ENCODE measurements at places on chromosomes 1 and 21.
A peak's percentile ranks its signal among the peaks of the same experiment; 100 is the strongest.

DNA sequence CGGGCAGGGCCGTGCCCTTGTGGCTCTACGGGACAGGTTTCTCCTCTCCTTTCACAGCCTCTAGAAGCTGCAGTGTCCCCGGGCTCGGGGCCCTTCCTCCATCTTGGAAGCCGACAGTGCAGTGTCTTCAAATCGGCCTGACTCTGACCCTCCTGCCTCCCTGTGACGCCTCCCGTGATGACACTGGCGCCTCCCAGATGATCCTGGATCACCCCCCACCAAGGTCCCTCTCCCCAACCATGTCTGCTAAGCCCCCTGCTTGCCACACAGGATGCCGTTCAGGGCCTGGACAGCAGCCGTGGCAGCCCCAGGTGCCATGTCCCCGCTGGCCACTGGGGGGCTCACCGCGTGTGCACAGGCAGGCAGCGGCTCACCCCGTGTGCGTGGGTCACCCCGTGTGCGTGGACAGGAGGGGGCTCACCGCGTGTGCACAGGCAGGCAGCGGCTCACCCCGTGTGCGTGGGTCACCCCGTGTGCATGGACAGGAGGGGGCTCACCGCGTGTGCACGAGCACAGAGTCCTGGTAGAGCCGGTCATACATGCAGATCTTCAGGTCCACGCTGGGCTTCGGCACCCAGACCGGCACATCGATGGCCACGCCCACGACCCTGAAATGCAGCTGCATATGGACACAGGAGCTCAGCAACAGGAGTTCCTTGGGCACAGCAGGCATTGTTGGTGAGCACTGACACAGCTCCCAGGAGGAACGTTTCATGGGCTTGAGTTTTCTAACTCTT, 24.9 kb upstream of the TMEM52 start:
- H3K36me3 ChIP-seq, result no peaks in the 10 kb centered on the region
- H3K4me3 ChIP-seq, result peak overlapping the region; percentile 54
- H3K27me3 ChIP-seq, result peaks cover 3% of the 10 kb centered on the region
- peak; percentile 79 for DNase-seq
- H3K27ac ChIP-seq, result no peak overlapping the region
- peaks cover 4% of the 10 kb centered on the region for H3K4me1 ChIP-seq

DNA sequence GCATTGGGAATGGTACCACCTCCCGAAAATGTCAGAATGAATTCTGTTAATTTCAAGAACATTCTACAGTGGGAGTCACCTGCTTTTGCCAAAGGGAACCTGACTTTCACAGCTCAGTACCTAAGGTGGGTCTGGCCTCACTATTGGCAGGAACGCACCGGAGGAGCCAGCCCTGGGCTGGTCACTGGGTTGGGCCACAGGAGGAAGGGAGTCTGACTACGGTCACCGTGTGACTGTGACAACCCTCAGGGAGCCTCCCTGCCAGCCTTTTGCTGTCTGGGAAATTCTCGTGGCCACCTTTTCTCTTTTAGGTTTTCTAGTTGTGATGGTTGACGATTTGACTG, 2.2 kb downstream of the IL10RB start:
- no peaks in the 10 kb centered on the region for H3K27me3 ChIP-seq
- H3K27ac ChIP-seq, result peak overlapping the region; percentile 18
- peaks cover 23% of the 10 kb centered on the region for H3K4me1 ChIP-seq
- no peak for DNase-seq
- H3K36me3 ChIP-seq, result peaks cover 24% of the 10 kb centered on the region
- H3K4me3 ChIP-seq, result peak overlapping the region; percentile 92

DNA sequence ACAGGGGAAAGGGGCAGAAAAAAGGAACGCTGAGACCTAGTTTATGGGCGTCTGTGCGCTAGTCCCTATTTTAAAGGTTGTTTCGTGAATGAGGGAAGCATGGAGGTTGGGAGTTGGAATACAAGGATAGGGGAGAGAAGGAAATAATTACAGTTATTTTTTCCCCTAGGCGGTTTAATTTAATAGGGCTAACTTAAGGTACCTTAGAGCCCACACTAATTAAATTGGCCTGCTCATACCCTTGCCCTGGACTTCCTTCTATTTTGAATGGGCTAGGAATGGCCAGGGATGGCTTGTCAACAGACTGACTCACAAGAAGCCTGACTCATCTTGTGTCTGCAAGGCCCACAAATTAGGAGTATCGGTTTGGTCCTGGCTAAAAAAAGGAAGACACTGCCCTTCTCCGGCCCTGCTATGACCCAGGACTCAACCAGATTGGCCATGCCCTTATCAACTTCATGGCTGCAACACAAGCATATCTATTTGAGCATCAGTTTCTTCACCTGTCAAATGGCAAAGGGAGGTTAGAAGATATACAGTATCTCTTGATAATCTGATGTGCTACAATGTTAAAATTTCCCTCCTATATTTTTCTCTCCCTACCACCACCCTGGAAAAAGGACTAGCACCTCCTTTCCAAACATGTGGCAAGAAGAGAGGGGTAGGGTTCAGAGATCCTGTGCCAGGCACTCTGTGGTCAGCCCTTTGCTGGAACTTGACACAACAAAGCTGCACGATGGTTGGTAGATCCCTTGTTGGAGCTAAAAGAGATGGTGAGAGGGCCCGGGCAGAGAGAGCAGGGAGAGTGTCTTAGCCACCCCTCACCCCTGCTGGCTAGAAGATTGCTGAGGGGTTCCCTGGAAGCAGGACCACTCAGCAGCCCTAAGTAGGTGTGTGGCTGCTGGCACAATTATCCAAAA, 2.2 kb upstream of the SSBP3 start:
- no peaks in the 10 kb centered on the region for H3K27me3 ChIP-seq
- peak overlapping the region; percentile 96 for H3K4me3 ChIP-seq
- DNase-seq, result no peak

DNA sequence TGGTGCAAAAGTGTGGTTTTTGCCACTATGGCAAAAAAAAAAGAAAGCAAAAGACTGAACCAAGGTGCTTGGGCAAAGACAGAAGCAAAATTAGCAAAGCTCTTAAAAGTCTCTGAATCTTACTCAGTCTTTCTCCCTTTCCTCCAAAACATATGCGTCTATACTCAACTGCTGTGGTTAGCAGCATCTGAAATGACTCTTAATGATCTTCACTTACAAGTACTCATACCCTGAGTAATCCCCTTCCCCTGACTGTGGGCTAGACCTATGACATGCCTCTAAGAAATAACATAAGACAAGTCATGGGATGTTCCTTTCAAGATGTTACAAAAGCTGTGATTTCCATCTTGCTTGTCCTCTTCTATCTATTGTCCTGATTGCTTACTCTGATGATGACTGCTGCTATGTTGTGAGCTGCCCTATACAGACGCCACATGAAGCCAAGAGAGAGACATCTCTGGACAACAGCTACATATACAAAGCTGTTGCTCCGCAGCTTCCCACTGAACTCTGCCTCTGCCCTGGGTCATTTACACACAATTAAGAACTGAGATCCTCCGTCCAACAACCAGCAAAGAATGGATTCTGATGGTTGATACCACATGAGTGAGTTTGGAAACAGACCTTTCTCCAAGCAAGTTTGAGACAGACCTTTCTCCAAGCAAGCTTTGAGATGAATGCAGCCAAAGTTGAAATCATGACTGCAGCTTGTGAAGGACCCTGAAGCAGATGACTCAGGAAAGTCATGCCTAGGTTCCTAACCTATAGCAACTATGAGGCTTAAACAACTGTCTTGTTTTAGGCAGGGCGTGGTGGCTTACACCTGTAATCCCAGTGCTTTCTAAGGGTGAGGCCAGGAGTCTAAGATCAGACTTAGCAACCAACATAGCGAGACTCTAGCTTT, 55.2 kb downstream of the PUM1 start:
- no peak for DNase-seq
- no peaks in the 10 kb centered on the region for H3K27me3 ChIP-seq
- H3K36me3 ChIP-seq, result peaks cover 21% of the 10 kb centered on the region
- peaks cover 42% of the 10 kb centered on the region for H3K4me1 ChIP-seq

DNA sequence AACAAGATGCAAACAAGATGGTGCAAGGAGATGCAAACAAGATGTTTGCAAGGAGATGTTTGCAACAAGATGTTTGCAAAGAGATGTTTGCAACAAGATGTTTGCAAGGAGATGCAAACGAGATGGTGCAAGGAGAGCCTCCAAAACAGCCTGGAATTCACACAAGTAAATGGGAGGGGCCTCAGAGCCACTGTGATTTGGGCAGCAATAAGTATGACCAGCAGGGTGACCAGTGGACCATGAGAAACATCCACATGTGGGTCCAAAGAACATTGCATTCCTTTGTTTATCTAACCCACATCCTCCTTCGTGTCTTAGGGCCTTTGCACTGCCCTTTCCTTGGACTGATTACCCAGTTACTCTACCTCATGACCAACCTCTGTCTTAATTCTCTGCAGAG, 162.9 kb downstream of the PLPP3 start:
- H3K4me1 ChIP-seq, result peaks cover 42% of the 10 kb centered on the region
- H3K27me3 ChIP-seq, result no peaks in the 10 kb centered on the region
- DNase-seq, result no peak
- H3K27ac ChIP-seq, result no peak overlapping the region
- H3K36me3 ChIP-seq, result no peaks in the 10 kb centered on the region

- H3K27ac ChIP-seq, result peak overlapping the region; percentile 83
- H3K27me3 ChIP-seq, result no peaks in the 10 kb centered on the region
- DNase-seq, result no peak
- peak overlapping the region; percentile 79 for H3K4me3 ChIP-seq
- peaks cover 15% of the 10 kb centered on the region for H3K4me1 ChIP-seq
Observed at GRCh38 chr1:1304331-1305299, 3.1 kb downstream of the ACAP3 start.

GRCh38 chr1:222187566-222188332, 360.2 kb downstream of the HHIPL2 start:
- peaks cover 10% of the 10 kb centered on the region for H3K27me3 ChIP-seq
- H3K36me3 ChIP-seq, result no peaks in the 10 kb centered on the region
- H3K27ac ChIP-seq, result no peak overlapping the region
- H3K4me1 ChIP-seq, result no peaks in the 10 kb centered on the region
- no peak overlapping the region for H3K4me3 ChIP-seq

GRCh38 chr1:228411548-228412430, 4.9 kb downstream of the TRIM17 start:
- H3K36me3 ChIP-seq, result no peaks in the 10 kb centered on the region
- peaks cover 4% of the 10 kb centered on the region for H3K27me3 ChIP-seq
- no peak overlapping the region for H3K4me3 ChIP-seq
- H3K4me1 ChIP-seq, result peaks cover 13% of the 10 kb centered on the region
- H3K27ac ChIP-seq, result no peak overlapping the region

DNA sequence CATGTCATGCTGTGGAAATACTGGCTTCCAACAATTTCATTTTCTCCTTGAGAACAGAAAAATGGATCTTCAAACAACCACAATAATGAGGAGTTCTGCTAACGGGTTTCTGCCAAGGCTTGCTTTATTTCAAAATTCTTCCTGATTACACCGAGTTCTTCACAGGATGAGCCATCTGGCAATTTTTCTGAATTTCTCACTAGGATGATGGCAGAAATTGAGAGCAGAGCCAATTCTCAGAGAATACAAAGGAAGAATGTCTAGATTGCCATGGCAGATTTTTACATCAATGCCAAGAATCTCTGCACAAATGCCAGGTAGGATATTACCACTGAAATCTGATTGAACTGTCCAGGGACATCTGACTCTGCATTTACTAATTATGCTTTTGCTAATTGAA, 619.0 kb upstream of the CHRM3 start:
- no peak for DNase-seq
- H3K36me3 ChIP-seq, result no peaks in the 10 kb centered on the region
- H3K4me1 ChIP-seq, result no peaks in the 10 kb centered on the region
- H3K4me3 ChIP-seq, result no peak overlapping the region

DNA sequence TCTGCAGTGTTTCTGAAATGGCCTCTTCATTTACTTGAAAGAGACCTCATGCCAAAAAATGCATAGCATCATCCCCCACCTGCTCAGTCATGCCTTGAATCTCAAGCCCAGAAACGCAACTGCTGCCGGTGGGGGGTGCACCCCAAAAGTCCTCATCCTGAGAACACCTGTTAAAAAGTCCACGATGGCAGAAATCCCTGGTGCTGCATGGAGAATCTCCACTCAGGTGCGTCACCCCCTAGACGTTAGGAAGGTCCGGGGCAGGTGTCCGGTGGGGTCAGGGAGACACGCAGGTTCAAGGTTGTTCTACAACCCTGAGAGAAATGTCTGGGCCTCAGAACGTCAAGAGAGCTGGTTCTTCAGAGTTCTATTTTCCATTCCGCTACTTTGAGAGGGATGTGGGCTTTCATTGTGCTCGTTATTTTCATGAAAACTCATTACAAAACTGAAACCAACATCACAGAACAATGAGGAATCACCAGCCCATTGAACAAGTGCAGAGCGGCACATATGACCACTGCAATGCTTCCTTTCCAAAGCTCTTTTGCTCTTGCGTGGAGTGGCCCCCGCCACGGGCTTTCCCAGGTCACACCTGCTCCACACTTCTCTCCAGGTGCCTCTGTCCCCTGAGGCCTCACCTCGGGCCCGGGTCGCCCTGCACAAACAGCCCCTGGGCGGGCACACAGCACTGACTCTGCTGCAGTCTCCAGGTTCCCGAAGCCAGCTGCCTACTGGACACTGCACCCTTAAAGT, 201.9 kb downstream of the TOMM20 start:
- H3K27me3 ChIP-seq, result no peaks in the 10 kb centered on the region
- H3K4me3 ChIP-seq, result peak overlapping the region; percentile 65
- no peaks in the 10 kb centered on the region for H3K36me3 ChIP-seq
- DNase-seq, result peak; percentile 55
- peak overlapping the region; percentile 86 for H3K27ac ChIP-seq

GRCh38 chr1:33128781-33129180, 47.8 kb downstream of the AZIN2 start:
- no peak overlapping the region for H3K27ac ChIP-seq
- peaks cover 17% of the 10 kb centered on the region for H3K4me1 ChIP-seq
- DNase-seq, result peak; percentile 32
- no peak overlapping the region for H3K4me3 ChIP-seq

DNA sequence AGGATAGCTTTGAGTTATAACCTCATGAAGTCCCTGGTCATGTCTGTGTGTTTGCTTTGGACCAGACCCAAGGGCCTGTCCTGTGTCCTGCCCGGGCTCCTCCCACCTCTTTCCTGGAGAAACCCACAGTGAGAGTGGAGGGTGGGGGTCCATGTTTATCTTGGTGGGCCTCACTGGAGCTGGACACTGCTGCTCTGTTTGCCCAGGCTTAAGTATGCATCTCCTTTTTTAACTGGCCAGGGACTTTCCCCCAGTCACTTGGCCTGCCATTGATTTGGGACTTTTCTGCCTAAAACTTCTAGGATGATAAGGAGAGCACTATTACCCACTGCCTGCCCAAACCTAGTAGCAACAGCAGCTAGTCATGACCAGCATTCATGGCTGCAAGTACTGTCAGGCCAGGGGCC, 49.8 kb downstream of the DDR2 start:
- no peaks in the 10 kb centered on the region for H3K27me3 ChIP-seq
- no peak overlapping the region for H3K4me3 ChIP-seq
- H3K4me1 ChIP-seq, result peaks cover 23% of the 10 kb centered on the region
- H3K36me3 ChIP-seq, result peaks cover 10% of the 10 kb centered on the region

- peak overlapping the region; percentile 88 for H3K27ac ChIP-seq
- no peaks in the 10 kb centered on the region for H3K27me3 ChIP-seq
- H3K4me3 ChIP-seq, result peak overlapping the region; percentile 94
- H3K4me1 ChIP-seq, result peaks cover 24% of the 10 kb centered on the region
- DNase-seq, result peak; percentile 75
- peaks cover 4% of the 10 kb centered on the region for H3K36me3 ChIP-seq
Observed at GRCh38 chr1:184753608-184754475, 816 bp downstream of the EDEM3 start.

Data from type B pancreatic cell (in vitro differentiated cells).